ENCODE measurements at places on chromosomes 2 and 18.

GRCh38 chr2:138267161-138267901, 234.2 kb upstream of the SPOPL start:
- no peak for DNase-seq

DNA sequence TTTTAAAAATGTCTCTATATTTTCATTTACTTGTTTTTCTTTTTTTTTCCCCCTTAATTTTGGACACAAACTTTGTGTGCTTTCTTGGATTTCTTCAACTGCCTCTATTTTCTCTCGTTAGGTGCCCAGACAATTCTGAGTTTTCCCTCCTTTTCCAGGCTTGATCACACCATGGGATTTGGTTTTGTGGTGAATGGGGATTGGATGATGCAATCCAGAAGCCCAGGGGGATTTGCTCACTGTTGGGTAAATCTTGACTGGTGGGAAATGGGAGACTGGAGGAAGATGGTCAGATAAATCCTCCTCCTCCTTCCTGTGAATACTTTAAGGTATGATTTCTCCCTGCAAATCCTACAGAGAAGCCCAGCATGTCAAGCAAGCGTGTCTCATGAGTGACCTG, 19.5 kb upstream of the PAX8 start:
- DNase-seq: no peak

- no peak for DNase-seq
Measured at GRCh38 chr2:236579746-236580315, 10.2 kb downstream of the ACKR3 start.

DNA sequence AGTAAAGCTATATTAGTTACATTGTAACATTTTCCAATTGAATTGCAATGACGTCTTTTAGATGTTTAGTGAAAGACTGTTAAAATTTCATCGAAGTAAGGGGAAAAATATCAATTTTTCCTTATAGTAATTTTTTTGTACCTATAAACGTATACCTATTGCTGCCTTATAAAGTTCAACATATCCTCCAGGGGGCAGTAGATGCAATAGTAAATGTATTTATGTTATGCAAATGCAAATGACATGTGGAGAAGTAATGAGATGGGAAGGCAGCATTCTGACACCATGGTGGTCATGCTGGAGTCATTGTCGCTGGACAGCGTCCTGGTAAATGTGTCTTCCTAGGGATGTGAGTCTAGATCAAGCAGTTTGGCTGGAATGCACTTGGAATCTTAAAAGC, 38.7 kb downstream of the MSTN start:
- DNase-seq: peak; percentile 55

DNA sequence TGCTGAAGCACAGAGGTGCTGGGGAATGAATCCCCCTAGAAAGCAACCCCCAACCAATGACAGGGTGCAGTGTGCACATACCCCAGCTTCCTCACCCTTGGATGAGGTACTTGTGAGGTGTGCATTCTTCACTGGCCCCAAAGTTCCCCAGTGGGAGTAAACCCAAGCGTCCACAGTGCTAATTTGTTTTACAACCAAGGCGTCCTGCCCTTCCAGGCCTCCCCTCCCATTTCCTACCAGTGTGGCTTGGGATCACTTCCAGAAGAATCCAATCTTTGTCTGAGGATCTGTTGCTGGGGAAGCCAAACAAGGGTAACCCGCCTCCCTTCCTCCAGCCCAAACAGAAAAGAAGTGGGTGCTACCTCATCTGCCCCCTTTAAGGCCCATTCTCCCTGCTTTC, 40.3 kb upstream of the TEX51 start:
- no peak for DNase-seq
